ENCODE measurements at places on chromosomes 5 and 9.

DNA sequence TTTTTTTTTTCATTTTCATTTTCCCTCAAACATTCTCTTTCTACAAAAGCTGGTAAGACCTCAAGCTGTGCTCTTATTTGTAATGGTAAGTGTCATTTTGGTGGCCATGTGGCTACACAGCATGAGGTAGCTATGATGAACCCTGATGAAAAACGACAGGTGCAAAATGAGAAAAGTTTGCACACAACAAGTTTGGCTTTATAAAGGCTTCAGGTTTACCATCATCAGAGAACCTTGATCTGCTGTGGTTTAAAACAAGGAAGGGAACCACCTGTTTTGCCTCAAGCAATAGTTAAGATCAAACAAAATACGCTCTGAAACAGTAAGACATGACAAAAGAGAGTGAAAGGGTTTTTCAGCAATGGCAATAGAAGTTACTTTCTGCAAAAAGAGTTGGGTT, 1124.6 kb upstream of the ACO1 start:
- DNase-seq: peak; percentile 42

DNA sequence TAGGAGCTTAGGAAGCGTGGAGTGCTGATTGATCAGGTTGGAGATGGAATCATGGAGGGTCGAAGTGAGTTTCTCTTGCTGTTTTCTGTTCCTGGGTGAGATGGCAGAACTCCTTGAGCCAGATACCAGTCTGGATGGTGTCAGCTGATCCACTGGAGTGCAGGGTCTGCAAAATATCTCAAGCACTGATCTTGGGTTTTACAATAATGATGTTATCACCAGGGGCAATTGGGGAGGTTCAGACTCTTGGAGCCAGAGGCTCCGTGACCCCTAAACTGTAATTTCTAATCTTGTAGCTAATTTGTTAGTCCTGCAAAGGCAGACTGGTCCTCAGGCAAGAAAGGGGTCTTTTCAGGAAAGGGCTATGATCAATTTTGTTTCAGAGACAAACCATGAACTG, 80.0 kb upstream of the NIPAL4 start:
- no peak for DNase-seq

- no peak for DNase-seq
These were observed 12.2 kb upstream of the TMEM252 start for GRCh38 chr9:68552700-68553476.

- DNase-seq: peak; percentile 72
These were observed 18.2 kb upstream of the CEP120 start for GRCh38 chr5:123441408-123441807.

DNA sequence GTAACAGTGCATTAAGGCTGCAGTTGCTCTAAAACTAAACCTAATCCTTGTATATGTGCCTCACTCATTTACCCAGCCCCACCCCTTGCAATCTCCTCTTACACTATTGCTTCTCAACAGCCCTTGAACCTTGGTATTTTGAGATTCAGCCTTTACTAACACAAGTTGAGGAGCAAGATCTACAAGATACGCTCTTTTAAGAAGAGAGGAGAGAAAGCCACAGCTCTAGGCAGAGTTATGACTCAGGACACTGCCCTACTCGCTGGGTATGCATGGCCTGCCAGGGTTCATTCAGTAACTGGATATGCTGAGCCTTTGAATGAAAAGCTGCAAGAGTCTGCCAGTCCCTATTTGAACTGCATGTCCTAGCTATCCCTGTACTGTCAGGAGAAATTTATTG, 219.5 kb downstream of the PCSK5 start:
- DNase-seq: no peak

- no peak for DNase-seq
These were observed 357.1 kb downstream of the TRIM32 start for GRCh38 chr9:117044241-117044640.

DNA sequence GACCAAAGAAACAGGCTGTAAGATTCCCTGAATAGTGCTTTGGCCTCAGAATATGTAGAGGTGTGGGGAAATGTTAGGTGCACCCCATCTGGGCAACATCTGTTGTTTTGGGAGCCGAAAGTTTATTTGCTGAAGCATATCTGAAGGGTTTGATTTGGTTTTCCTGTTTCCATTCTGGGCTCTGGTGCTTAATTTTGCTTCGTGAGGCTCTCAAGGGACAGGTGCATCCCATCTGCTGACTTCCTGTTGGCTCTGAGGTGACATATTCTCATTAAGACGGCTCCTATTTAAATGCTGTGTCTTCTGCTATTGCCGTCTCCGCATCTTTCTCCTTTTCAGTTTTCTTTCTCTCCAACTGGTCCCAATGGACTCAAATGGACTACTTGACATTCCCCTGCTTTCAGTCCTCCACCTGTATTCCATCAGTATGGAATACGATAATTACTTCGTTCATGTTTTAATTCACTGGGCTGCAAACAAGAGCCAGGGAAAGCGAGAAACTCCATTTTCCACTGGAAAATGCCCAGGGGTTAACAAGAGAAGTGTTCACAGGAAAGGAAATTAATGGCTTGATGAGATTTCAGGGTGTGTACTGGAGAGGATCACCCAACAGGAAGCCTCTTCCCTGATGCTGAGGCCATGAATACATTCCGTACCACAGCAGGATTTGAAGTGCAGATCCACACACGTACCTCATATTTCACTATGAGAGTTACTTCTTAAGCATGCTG, 104.0 kb downstream of the MTX3 start:
- DNase-seq: peak; percentile 73

DNA sequence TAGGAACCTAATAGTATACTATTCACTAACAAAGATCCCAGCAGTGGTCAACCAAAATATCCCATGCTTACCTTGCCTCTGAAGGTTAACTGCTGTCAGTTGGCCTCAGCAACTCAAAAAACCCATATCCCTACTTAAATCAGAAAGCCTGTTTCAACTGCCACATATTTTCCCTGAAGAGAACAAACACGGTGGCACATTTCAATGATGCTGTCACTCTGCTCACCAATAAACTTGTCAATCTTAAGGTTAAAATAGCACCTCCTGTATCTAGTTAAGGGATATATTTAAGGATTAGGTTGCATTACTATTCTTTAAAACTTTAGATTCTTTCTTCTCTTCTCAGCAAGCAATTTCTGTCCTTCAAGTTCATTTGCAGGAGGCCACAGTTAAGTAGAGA, 986.9 kb downstream of the CDH18 start:
- no peak for DNase-seq

GRCh38 chr5:137595396-137596079, 96.4 kb upstream of the SPOCK1 start:
- no peak for DNase-seq

DNA sequence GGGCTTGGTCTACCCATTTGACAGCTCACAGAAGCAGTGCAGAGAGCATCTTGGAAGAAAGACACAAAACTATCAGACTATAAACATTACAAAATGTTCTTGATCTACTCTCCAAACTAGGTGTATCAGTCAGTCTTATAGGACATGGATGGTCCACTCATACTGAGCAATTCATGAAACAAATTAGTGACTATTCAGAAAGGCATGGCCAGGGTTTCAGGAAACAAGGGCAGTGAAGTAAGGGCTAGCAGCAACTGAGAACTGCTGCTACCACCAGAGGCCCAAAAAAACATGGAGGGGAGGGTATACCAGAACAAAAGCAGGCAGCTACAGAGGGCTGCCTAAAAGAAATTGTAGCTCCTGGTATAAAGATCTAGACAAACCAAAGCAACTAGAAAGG, 287.0 kb downstream of the PIK3R1 start:
- no peak for DNase-seq

Measured in GM12865 (cell line).